ENCODE measurements at places on chromosomes 5 and 9.

- no peak for DNase-seq
These were observed 29.7 kb downstream of the SHB start for GRCh38 chr9:38039090-38039906.

DNA sequence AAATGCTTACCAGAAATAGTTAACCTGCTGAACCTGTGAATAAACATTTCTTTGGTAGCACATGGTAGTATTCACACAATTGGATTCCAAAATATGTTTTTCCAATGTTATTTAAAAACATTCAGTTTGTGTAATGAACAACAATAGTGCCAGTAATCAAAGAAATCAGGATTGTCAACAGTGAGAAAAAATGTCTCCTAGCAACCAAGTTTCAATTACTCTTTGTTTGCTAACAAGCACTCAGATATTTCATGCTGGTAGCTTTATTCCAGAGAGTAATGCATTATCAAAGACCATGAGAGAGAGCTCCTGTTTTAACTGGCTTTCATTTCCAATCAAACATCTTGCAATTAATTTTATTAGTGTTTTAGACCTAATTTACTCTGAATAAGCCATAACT is 768.1 kb upstream of the GRAMD2B start:
- no peak for DNase-seq

DNA sequence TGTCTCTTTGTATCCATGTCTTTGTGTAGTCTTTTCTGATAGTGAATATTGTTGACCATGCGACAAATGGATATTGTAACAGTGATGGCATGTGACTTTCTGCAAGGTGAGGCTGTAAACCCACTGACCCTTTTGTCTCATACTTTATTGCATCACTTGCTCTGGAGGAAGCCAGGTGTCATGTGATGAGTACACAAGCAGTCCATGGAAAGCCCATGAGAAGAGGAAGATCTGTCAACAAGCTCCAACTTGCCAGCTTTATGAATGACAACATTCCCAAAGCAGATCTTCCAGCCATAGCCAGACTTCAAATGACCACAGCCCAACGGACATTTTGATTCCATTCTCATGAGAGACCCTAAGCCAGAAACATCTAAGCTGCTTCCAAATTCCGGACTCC is 450.1 kb upstream of the ACTBL2 start:
- no peak for DNase-seq

DNA sequence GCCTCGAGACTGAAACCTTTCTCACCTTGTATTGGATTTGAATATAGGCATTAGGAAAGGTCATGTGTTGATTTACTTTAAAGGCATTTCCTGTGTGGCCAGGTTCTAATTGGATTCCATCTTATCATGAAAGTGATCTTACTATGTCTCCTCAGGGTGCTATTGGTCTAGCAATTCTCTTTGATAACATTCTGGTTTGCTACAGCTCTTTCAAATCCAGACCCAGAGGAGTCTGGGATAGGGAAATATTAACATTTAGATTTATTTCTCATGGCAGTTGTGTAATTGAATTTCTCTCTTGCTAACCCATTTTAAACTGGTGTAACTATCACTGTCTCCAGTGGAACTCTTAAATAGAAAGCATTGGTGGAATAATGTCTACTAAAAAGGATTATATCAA is 69.9 kb upstream of the NMUR2 start:
- DNase-seq, result no peak

DNA sequence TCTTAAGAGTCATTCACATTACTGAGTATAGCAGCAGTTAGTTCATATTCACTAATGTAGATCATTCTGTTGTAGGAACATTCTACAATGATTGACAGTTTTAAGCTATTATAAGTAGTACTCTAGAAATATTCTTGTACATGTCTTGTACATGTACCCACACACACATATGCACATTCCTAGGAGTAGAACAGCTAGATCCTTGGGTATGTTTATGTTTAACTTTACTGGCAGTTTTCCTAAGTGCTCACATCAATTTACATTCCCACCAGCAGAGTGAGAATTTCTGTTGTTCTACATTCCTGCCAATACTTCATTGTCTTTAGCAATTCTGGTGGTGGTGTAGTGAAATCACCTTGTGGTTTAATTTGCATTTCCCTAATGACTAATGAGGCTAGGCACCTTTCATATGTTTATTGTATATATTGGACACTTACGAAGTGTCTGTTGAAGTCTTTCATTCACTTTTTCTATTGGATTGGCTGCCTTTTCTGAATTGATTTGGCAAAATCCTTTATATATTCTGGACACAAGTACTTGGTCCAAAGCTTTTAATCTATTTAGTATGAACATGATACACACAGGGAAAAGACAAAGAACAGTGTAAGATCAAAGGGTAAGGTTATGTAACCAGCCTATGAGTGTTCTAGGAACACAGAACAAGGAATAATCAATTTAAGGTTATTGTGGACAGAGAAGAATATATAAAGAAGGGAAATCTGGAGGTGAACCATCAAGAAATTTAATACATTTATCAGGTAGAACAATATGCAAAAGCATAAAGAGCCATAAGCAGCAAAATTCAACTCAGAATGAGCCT is 95.6 kb downstream of the MLLT3 start:
- no peak for DNase-seq

- DNase-seq, result no peak
These were observed 89.7 kb upstream of the PRLR start for GRCh38 chr5:35320029-35320428.

GRCh38 chr5:14234204-14234603 is 91.1 kb downstream of the TRIO start:
- DNase-seq, result no peak

GRCh38 chr5:53438486-53439472 is 41.6 kb upstream of the FST start:
- DNase-seq, result peak; percentile 82

- DNase-seq, result peak; percentile 83
These were observed 27.6 kb downstream of the IL7R start for GRCh38 chr5:35884191-35884769.

- no peak for DNase-seq
These were observed 56.1 kb downstream of the LRRTM2 start for GRCh38 chr5:138819081-138819480.

- DNase-seq, result no peak
These were observed 416.8 kb downstream of the TUSC1 start for GRCh38 chr9:25261445-25261844.

- DNase-seq, result no peak
These were observed 18.6 kb downstream of the EQTN start for GRCh38 chr9:27278374-27278773.

- DNase-seq, result no peak
These were observed 33.7 kb downstream of the SSBP2 start for GRCh38 chr5:81717226-81717625.

GRCh38 chr5:27652505-27652904 is 614.1 kb upstream of the CDH9 start:
- DNase-seq, result no peak
